ENCODE measurements at places on chromosomes 5 and 9.
A peak's percentile ranks its signal among the peaks of the same experiment; 100 is the strongest.

DNA sequence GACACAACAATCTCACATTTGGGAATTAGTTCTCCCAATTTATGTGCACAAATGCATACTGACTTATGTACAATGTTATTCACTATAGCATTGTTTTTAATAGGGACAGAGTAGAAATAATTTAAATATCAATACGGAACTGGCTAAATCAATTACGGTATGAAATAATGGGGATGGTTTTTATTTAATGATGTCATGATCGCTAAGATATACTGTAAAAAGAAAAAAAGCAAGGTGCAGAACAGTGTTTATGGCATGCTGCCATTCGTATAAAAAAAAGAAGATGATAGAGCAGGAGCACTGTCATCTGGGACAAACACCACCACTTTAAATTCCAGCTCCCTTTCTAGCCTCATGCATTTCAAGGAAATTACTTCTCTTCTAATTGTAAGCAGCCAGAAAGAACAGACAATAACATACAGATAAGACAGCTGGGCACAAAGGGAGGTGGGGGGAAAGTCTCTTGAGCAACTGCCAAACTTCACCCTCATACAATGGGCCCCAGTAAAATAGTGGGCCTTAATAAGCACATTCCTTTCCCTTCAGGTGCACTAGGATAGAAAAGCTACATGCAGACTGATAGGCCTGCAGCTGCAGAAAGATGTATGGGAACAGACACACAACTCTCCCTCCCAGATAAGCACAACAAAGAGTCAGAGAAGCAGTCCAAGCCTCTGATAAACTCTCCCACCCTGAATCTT is 8.4 kb downstream of the SREK1IP1 start:
- DNase-seq: no peak

DNA sequence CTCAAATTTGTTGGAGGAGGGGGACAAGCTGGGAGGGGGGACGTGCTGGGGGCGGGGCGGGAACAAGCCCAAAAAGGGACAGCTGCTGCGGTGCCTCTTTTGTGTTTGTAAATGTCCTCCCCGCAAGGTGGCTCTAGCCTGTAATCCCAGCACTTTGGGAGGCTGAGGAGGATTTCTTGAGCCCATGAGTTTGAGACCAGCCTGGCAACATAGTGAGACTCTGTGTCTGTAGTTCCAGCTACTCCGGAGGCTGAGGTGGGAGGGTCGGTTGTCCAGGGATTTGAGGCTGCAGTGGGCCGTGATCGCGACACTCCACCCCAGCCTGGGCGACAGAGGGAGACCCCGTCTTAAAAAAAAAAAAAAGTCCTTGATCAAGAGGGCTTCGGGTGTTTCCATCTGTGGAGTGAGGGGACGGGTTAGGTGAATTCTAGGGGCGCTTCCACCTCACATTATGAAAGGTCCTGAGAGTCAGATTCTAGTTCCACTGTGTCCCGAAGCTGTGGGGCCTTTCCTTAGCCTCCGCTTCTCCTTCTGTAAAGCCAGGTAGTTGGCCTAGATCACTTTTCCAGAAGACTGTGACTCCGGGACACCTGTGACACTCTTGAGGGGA is 779 bp upstream of the CTNNA1 start:
- DNase-seq: no peak

DNA sequence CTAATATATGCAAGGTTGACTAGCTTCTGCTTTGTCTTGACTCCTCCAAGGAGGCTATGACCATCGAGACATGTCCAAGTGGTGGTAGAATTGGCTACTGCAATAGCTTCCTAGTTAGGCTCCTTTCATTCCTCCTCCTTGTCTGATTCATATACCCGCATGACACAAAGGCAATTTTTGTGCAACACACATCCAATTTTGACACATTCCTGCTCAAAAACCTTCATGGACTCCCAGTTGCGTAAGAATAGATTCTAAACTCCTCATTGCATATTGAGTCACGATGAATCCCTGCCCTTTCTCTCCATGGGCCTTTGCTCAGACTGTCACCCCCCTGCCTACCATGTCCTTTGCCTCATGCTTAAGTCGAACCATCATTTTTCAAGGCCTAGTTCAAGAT is 344.5 kb downstream of the ACTL7B start:
- DNase-seq: no peak

DNA sequence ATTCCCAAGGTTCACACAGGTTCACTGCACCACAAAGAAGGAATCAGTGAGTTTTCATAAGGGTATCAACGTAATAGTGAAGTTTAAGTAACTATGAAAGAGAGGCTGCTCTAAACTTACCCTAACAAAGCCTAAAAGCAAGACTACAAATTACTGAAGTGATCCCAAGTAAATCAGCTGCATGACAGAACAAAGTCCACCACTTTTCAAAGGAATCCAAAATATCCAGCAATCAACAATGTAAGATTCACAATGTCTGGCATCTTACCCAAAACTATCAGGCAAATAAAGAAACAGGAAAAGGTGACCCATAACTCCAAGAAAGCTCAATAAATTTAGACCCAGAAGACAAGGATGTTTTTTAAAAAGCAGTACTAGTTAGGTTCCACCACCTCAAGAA is 70.1 kb downstream of the GNAQ start:
- no peak for DNase-seq

GRCh38 chr5:80194468-80194867 is 61.4 kb downstream of the SERINC5 start:
- no peak for DNase-seq

DNA sequence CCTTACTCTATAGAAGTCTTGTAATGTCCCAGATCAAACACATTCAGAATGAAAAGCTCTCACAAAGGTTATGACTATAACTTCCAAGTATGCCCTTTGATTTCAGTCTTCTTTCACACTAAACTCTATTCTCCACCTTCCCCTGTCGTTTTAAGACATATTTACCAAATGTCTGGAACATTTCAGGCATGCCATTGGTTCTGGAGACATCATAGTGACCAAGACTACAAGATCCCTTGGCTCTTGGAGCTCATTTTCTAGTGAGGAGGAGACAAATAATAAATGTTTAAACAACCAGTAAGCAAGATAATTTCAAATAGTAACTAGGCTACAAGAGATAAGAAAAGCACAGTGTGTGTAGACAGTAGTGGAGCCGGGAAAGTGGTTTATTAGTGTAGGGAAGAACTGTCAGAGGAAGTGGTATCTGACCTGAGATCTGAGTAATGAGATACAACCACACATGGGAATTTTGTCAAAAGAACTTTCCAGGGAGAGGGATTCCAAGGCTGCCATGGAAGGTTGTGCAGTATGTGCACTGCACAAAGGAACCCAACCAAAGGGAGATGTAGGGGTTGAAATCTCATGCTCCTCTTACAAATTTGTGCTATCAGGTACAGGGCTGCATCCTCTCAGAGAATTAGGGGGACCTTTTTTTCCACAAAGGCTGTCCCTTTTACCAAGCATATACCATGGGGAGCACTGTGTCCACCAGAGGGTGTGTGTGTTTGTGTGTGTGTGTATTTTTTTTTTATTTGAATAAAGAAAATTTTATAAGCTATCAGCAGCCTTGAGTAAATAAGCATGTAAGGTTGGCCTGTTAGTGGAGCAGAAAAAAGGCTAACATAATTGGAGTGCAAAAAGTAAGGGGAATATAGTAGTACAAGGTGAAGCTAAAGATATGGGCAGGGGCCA is 1279.1 kb upstream of the WWC1 start:
- no peak for DNase-seq

- no peak for DNase-seq
Measured at GRCh38 chr5:159155960-159156359, 53.4 kb downstream of the RNF145 start.

GRCh38 chr5:157520911-157521703 is 54.5 kb downstream of the ADAM19 start:
- DNase-seq: no peak

GRCh38 chr5:104184264-104184663 is 621.7 kb upstream of the NUDT12 start:
- DNase-seq: no peak

DNA sequence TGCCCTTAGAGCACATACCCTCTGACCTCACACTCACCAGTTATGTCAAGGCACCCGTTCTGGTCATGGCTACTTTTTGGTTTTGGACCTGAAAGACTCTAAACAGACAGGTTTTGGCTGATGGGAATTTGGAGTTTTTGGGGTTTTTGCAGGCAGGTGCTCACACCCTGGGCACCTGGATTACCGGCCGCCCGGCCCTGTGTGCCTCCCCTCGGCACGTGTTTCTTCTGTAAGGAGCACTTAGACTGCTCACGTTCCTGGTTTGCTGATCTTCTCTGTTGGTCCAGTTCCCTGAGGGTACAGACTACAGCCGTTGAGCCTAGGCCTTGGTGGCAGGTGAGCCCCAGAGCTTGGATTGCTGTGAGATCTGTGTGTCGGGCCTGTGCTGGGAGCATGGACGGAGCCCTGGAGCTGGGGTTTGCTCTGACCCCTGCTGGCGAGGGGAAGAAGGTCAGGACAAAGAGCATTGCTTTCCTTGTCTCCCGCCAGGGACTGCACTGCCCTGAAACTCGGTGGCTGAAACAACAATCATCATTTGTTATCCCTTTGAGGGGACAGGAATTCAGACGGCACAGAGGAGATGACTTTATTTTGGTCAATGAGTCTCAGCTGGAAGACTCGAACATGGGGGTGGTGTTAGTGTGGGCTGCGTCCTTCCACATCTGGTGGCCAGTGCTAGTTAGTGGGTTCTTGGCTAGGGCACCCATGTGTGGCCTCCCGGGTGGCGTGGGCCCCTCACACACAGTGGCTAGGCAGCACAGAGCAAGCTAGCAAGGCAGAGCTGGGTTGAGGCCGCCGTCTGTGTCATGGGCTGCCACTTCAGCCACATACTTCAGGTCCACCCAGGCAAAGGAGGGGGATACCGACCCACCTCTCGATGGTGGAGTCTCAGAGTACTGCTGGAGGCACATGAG is 76.4 kb downstream of the EHMT1 start:
- DNase-seq: no peak

DNA sequence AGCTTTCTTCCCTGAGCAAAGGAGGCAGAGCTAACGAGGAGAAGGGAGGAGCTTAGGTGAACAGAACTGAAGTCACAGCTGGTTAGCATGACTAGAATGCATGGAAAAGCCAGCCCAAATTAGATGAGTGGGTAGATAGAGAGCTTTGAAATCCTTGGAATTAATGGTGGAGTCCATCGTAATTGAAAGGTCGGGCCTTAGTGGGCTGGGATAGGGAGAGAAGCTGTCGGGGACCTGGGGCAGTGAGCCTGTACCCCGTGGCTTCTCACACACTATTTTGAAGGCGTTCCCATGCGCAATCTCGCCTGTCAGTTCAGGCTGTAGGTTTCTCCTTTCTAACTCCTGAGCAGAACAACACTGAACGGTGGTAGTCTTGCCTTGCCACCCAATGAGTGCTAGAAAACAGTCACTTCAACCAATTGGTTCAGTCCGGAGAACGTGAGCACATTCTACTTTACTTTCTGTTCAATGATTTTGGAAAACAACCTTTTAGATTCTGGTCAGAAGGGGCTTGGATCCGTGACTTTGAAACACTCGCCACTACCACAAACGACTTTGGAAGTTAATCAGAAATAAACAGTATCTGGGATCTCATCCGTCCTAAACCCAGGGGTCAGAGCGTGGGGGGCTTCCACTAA is 655 bp upstream of the RAI14 start:
- peak; percentile 40 for DNase-seq

DNA sequence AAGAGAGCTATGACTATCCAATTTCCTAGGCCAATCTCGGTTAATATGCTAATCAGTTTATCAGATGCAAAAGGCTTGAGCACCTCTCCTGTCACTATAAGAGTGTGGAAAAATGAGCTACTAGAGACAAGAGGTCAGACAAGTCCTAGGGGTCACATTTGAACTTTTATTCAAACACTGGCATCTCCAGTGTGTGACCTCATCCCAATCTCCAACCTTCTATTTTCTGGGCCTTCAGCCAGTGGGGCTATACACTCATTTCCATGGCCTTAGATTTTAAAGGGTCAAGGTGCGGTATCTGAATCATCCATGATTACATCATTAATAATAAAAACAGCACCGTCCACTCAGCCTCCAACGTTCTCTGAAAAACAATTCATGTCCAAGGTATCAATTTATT is 139.6 kb upstream of the LRRTM2 start:
- no peak for DNase-seq

DNA sequence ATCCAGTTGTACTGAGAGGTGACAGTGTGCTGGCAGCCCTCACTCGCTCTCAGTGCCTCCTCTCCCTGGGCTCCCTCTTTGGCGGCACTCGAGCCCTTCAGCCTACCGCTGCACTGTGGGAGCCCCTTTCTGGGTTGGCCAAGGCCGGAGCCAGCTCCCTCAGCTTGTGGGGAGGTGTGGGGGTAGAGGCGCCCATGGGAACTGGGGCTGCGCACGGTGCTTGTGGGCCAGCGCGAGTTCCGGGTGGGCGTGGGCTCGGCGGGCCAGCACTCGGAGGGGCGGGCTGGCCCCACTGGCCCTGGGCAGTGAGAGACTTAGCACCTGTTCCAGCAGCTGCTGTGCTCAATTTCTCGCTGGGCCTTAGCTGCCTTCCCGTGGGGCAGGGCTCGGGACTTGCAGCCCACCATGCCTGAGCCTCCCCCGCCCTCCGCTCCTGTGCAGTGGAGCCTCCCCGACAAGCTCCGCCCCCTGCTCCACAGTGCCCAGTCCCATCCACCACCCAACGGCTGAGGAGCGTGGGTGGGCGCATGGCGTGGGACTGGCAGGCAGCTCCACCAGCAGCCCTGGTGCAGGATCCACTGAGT is 342.2 kb upstream of the ZNF608 start:
- DNase-seq: no peak

GRCh38 chr9:37146410-37146809 is 26.0 kb downstream of the ZCCHC7 start:
- no peak for DNase-seq

- DNase-seq: no peak
Measured at GRCh38 chr5:59489551-59489950, 404.0 kb downstream of the PDE4D start.

- no peak for DNase-seq
Measured at GRCh38 chr5:146006470-146007190, 70.3 kb downstream of the SH3RF2 start.

DNA sequence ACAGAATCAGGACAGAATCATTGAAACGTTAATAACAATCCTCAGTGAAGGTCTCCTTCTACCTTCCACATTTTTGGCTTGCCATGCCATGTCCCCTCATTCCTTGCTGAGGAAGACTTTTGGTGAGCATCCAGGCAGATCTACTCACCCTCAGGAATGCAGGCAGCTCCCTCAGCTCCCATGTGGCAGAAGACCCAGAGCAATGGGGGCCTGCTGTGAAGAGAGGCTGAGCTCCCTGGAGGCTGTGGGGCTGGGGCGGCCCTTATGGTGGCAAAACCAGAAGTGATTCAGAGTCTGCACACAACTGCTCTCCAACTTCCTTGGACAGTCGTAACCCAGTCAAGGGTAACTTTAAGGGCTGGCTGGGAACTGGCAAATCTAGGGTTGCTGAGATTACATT is 247.2 kb upstream of the EFNA5 start:
- DNase-seq: no peak

Measured in DMS153 (cell line).